ENCODE measurements at places on chromosomes 11 and 22.

DNA sequence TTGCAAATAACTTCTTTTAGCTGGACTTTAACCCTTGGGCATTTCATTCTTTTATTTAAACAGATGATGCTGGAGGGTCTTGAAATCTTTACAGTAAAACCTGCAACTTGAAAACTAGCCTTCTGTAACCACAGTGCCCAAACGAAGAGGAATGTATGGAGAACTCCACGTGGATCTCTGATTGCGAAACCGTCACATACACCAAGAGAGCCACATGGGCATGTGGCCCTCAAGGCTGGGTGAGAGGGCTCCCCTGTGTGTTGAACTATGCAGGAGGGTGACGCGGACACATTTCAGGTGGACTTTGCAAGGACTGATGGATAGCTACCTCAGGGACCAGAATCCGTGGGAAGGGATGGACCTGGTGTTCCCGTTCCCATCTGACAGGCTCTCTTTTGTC lies 30.6 kb downstream of the FAM118A start:
- DNase-seq, result no peak

- DNase-seq, result no peak
Measured at GRCh38 chr11:14789879-14790484, 102.0 kb downstream of the CYP2R1 start.

GRCh38 chr22:32801537-32802236 lies at the start of gene TIMP3:
Gene TIMP3, plus strand, starts transcription at chr22:32801705. Its CDS starts 297 bp downstream, at chr22:32802002.
- DNase-seq, result no peak

DNA sequence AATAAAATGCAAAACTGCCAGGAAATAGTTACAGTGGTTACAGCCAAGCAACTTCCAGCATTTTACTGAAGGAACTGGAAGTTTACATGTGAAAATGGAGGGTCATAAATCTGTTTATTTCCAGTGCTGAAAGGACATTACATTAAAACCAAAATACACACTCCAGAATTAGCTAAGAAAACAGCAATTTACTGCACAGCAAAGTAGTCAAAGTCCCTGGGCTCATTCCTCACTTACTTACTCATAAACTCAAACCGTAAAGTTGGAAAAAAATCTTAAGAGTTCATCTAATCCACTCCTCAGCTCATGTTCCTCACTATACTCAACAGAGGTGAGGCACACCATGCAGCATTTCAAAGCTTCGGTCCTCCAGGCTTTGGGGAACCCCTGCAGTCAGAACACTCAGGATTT lies 17.4 kb downstream of the CTSC start:
- DNase-seq, result no peak

GRCh38 chr11:80722629-80723028 lies 1281.8 kb upstream of the TENM4 start:
- no peak for DNase-seq

DNA sequence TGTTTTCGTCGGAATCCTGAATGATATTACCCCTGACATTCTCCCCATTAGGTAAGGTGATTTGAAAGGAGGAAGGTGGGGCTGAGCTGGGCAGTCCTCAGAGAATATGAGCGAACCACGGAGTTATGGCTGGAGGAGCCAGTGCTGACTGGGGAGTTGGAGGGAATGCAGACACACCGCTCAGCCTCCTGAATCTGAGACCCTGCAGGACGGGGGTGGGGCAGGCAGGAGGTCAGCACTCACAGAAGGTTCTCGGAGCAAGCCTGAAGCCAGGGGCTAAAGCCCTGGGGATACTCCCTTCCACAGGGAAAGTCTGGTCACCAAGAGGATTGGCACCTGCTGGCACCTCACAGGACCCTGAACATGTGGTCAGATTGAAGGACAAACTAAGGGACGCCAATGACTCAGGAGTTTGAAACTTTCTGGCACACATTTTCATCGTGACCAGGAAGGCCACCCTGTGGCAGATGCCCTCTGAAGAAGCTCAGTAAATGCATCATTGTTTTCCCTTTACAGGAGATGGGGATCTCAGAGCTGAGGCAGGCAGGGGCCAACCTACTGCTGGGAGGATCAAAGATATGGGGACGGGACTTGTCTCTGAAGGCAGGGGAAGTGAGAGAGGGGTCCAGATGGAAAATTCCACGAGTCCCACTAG lies 26.9 kb upstream of the FCHSD2 start:
- DNase-seq, result no peak

DNA sequence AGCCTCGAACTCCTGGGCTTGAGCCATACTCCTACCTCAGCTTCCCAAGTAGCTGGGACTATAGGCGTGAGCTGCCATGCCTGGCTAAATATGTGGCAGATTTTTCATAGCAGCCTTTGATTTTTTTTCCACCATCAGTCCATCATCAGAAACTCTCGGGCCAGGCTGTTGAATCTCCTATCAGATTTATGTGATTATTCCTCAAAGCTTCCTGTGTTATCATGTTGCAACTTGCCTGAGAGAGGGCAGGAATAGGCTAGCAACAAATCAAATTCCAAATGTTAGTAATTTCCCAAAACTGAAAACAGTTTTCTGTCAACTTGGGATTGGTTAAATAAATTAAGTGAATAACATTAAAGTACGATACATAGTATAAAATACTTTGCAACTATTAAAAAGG lies 3.4 kb downstream of the LRRC51 start:
- DNase-seq, result no peak

DNA sequence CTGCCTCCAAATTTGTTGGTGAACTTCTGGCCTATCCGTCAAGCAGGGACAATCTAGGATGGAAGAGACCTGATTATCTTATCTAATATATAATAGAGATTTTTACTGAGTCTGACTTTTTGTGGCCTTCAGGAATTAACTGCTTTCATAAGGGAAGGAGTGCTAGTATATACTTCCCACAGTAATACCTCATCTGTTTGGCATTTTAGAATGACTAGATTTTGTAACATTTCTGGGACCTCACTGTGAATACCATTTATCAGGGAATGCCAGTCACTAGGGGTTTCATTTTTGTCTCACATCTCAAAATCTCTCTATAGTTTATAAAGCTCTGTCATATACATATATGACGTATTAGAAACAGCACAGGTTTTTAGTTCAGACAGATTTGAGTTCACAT lies 114.3 kb downstream of the INSC start:
- no peak for DNase-seq

DNA sequence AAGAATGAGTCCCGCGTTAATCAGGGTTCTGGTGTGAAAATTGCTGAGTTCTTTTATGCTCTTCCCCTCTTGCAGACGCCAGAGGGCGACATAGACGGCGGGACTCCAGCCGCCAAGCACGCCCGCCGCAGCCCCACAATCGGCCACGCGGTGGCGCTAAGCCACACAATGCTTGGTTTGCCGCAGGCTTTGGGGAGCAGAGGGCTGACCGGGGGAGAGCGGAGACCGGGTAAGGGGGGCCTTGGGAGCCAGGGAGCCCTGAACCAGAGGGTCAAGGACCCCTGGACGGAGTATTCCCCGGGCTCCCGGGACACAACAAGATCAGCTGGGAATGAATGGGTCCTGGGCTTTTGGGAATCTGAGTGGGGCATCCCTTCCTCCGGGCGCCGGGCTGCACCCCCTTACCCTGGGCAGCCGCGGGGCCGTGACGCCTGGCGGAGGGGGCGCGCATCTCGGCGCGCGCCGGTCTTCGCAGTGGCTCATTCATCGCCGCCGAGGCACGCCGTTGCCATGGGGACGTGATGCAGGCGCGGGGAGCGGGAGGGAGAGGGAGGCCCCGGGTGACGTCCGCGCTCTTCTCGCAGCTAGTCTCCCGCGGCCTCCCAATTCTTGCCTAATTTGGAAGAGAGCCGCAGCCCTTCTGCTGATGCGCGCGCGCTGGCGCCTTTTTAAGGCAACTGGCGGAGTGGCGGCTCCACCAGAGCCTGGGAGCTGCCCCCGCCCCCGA lies 12.2 kb upstream of the NPAS4 start:
- peak; percentile 84 for DNase-seq

GRCh38 chr11:623349-623869 lies 1.3 kb downstream of the CDHR5 start:
- no peak for DNase-seq

- DNase-seq, result no peak
Measured at GRCh38 chr11:10309163-10310093, 4.6 kb downstream of the ADM start.

DNA sequence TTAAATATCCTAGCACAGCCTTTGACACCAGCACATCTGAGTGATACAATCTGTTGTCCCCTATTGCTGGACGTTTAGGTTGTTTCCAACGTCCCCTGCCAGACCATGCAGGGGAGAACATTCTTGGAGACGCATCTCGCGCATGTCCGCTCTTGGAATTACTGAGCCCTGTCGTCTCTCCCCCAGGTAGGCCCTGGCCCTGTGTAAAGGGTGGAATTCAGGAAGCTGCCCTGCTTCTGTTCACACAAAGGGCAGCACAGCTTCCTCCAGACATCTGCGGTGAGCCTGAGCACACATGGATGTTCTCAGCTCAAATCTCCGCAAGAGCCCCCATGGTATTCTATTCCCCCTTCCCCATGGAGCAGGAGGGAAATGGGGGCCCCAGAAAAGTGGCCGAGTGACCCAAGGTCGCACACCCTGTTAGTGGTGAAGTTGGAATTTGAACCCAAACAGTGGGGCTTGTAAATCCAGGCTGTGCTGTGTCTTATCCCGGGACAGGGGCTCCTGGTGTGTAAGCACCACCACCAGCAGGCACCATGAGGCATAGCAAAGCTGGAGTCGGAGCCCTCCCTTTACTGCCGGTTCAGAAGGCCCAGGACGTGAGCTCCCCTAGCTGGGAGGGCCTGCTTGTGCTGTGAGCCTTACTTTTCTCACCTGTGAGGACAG lies 5.0 kb upstream of the FGF19 start:
- DNase-seq, result no peak

GRCh38 chr22:46598224-46598623 lies 22.0 kb upstream of the GRAMD4 start:
- no peak for DNase-seq

DNA sequence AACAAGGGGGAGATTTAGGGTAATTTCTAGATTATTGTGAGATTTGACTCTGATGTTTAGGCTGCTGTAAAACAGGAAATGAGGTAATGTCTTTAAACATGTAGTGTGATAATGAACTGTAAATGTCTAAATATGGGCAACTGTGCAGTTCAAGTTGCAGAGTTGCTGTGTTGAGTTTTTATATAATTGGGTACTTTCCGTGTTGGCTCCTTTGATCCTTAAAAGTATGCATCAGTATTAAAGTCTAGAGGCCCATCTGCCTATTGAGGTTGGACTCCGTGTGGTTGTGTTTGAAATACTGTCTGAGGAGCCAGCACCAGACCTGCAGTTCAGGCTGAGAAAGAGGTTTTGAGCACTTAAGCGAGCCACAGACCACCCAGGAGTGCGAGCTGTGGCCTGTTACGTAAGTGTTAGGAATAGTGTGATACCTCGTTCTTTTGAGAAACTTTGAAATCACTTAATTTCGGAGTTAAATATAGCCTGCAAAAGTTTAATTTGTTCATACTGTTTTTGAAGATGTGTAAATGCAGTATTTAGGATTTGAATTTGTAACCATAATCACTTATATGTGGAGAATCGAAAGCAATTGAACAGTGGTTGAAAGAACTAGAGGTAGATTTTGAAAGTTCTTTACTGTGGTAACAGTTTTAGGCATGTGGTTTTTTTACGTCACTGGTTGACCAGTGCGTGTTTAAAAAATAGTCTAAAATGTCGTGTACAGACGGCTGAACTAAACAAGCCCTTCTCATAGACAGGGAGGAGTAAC lies 9.0 kb downstream of the FAM118A start:
- peak; percentile 78 for DNase-seq

DNA sequence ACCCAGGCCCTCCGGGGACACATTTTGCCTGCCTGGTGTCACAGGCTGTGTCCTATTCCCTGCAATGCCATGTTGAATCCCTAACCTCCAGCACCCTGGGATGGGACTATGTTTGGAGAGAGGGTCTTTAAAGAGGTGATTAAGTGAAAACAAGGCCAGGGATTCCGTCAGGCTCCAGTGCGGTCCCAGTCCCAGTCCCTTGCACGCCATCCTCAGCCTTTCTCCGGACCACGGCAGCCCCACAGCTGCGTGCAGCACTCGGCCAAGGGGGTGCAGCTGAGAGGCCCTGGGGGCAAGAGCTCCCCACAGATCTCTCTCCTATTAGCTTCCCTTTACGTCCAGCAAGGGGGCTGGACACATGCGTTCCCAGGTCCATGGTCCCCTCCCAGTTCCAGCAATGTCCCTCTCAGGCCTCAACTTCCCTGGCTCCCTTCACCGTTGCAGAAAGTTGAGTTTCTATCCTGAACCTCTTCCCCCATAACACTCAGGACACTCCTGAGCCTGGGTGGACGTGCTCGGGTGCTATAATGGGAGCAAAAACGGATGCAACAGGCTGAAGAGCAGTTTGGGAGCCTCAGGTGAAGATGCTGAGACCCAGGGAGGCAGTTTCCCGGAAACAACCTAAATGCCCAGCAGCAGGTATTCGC lies 1422.7 kb downstream of the BRD1 start:
- no peak for DNase-seq

- no peak for DNase-seq
Measured at GRCh38 chr22:24096758-24097115, 84.5 kb upstream of the SUSD2 start.

DNA sequence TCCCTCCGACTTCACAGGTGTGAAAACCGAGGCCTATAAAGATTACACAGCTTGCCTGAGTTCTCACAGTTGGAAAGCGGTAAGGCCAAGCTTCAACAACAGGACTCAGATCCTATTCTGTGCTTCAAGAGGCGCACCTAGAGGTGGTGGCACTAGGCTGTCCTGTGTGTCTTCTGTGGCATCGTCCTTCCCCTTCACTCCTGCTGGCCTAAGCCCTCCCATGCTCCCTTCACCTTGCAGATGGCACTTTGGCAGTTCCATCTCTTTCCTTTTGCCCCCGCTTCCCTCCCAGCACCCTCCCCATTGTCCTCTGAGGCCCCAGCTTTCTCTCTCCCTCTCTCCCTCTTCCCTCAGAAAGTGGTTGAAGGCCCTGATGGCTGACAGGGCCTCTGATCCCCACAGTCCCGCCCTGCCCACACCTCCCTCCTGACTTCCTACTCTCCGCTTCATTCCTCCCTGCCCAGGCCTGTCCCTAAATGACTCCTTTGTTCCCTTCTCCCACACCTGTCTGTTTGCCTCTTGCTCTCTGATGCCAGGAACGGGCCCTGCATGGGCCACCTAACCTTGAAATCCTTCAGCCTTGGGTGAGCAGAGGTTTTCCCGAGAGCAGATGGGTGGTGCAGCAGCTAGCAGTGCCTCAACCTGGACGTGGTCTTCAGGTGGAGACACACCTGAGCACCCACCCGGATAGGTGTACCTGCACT lies 5.8 kb downstream of the TRIM29 start:
- no peak for DNase-seq

DNA sequence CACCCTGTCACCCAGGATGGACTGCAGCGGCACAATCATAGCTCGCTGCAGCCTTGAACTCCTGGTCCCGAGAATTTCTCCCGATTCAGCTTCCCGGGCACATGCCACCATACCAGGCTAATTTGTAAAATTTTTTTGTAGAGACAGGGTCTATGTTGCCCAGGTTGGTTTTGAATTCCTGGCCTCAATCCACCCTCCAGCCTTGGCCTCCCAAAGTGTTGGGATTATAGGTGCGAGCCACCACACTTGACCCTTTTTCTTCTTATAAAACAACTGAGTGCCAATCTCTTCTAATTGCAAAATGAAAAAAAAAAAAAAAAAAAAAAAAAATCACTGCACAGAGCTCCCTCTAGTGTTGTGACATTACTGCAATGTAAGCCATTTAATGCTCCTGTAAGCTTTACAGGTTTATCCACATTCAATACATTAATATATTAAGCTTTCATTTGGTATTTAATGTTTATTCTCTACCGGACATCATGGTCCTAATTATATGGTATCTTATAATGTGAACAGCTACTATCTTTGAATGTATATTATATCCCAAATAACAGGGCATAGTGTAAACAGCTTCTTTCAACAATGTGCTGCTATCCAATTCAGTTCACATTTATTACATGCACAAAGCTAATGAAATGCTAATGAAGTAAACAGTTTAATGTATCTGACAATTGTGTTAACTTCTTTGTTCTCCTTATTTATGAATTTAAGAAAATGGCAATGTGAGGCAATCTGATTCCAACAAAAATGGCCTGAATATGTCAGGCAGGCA lies 44.6 kb downstream of the COPB1 start:
- DNase-seq, result no peak

All from CD4-positive, alpha-beta T cell treated with Interferon gamma for 1 hour (primary cell).